ENCODE measurements at places on chromosomes 7 and 10.

DNA sequence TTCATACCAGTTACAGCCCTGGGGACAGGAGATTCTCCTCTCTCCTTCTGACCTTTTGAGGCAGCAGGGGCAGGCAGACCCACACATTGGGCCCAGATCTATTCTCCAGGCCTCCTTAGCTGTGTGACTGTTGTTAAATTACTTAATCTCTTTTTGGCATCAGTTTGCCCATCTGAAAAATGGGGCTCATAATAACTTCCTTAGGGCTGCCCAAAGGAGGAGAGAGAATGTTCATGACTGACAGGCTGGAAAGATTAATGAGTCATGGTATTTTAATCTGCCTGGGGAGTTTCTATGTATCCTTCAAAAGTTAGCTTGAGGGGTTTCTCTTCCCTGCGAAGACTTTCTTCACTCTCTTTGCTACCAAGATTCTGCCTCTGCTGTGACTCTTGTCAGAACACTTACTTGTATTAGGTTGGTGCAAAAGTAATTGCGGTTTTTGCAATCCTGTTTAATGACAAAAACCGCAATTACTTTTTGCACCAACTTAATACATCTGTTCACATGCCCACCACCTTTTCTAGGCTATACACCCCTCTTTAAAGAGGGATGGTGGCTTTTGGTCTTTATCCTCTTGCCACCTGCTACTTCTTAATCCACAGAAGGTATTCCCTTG, 83.4 kb downstream of the ARID5B start:
- DNase-seq: no peak

DNA sequence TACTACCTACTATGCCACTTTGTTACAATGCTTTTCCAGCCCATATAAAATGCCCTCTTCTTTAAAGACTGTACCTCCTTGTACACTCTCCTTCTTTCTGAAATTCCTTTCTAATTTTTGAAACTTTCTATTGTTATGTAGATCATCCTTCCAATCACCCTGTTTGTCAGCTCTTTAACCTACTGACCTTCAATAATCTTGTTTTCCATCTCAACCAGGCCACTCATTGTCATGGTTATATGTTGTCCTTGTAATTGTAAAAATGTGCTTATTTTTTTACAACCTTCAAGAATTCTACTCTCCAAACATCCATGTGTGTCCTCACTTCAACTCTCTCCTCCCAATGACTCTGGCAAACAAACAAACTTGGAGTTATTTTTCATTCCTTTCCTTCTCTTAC, 1172.6 kb upstream of the CELF2 start:
- DNase-seq: no peak

DNA sequence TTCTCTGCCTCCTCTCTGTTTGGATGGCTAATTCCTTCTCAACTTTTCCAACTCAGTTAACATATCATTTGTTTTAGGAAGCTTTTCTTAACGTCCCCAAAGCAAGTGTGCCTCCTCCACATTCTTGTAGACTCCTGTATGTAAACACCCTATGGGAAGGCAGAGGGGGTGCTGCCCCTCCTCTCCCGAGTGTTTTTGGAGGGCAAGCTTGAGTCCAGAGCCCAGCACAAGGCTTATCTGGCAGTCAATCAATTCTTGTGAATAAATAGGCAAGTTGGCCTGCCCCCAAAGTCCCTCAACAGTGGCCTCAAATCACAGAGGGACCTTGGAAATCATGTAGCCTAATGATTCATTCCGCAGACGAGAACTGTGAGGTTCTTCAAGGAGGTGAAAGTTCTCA, 305.6 kb downstream of the RPS24 start:
- DNase-seq: no peak

DNA sequence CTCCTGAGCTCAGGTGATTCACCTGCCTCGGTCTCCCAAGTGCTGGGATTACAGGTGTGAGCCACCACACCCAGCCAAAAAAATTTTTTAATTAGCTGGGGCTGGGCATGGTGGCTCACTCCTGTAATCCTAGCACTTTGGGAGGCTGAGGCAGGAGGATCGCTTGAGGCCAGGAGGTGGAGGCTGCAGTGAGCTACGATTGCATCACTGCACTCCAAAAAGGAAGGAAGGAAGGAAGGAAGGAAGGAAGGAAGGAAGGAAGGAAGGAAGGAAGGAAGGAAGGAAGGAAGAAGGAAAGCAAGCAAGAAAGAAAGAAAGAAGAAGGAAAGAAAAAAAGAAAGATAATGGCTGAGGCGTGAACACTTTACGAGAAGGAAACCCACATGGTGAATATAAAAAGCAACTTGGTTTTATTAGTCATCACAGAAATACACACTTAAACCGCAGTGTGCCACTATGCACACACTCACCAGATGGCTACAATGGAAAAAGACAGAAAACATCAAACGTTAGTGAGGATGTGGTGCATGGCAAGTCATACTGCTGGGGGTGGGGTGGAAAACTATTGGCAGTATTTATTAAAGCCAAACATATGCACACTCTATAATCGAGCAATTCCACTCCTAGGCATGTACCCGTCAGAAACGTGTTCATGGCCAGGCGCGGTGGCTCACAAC, 4.4 kb upstream of the CCL26 start:
- no peak for DNase-seq

DNA sequence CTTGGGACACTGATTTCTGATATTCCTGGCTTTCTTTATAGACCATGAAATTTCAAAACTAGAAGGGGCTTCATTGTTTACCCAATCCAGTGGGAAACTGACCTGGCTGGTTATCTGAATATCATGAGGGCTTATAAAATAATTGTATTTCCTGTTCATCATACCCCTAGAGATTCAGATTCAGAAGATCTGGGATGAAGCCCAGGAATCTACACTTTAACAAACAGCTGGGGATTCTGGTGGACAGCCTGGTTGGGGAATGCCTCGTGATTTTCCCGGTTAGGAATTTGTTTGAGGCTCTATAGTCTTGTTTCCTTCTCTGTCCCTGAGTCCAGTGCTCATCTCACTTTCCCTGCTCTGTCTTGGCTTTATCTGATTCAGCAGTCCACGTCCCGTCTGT, 110.3 kb downstream of the ADRA2A start:
- no peak for DNase-seq

DNA sequence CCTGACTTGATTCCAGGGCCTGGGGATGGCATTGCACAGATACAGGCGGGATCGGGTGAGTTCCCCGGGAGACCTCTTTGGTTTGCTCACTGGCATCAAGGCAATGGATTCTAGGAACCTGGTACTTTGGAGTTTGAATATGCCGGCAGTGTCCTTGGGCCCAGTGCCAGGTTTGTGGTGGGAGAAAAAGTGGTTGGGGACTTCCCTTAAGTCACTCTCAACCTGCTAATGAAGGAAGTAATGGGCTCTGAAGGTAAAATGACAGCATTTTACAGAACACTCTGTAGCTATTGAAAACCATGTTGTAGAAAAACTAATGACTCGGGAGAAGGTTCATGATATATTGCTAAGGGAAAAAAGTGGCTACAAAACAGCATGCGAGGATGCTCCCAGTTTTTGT, 129.9 kb downstream of the CFAP58 start:
- no peak for DNase-seq

DNA sequence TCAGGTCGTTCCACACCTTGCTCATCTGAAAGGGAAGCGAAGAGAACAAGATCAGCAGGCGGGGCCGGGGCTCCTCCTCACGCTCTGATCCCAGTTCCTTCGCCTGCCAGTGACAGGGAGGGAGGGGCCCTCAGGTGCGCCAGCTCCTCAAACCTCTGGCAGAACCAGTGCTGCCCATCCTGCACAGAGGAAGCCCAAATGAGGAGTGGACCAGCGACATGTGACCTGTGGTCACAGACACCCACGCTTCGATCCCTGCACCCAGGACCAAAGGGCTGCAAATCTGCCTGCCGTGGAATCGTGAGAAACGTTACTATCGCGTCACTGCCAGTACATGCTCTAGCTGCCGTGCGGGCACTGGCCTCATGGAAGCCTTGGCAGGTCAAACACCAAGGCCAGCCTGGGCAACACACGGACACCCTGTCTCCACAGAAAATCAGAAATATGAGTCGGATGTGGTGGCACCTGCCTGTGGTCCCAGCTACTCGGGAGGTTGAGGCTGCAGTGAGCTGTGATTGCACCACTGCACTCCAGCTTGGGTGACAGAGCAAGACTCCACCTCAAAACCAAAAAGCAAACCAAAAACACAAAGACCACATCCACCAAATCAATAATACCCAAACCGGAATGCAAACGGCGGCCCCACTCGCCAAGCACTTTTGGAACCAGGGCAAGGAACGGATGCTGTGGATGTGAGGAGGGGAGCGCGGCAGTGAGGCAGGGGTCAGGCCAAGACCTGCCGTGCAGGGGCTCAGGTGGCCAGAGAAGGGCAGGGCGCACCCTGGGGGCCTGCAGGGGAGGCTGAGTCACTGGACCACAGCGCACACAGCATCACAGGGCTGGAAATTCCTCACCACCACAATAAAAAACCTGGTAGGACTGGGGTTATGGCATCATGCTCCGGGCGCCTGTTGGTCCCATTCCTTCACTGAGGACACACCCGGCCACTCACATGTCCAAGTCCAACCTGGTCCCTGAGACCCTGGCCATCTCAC, 13.4 kb downstream of the NUDT1 start:
- no peak for DNase-seq

DNA sequence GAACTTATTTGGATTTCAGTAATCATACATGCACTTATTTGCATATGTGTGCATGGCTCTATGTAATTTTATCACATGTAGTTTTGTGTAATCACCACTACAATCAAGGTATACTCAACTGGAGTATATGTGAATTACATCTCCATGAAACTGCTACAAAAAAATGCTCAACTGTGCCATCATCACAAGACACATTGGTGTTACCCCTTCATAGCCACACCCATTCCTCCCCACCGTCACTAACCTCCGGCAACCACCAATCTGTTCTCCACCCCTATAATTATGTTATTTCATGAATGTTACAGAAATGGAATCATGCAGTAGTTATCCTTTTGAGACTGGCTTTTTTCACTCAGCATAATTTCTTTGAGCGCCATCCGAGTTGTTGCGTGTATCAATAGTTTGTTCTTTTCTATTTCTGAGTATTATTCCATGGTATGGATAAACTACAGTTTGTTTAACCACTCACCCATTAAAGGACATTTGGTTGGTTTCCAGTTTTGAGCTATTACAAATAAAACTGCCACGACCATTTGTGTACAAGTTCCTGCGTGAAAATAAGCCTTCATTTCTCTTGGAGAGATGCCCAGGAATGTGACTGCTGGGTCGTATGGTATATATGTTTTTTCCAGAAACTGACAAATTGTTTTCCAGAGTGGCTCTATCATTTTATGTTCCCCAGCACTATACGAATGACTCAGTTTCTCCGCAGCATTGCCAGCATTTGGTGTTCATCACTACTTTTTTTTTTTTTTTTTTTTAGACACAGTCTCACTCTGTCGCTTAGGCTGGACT, 11.3 kb upstream of the SMO start:
- DNase-seq: no peak

DNA sequence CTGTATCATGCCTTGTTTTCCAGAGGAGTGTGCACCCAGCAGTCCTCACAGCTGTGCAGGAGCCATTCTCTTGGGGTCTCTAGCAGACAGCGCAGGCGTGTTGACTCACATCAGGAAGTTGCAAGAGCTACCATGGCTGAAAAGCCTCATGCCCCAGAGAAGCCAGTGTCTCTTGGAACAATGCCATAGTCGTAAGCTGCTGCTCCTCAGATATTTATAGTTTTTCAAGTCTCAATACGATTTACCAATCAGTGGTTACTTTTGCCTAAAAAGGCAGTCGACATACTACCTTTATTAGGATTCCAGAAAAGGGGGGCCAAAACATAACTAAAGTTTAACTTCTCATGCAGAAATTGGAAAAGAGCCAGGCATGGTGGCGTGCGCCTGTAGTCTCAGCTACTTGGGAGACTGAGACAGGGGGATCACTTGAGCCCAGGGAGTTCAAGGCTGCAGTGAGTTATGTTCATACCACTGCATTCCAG, 407.7 kb downstream of the PARD3 start:
- DNase-seq: no peak

GRCh38 chr10:101215397-101216206, 13.7 kb downstream of the LBX1 start:
- DNase-seq: no peak

DNA sequence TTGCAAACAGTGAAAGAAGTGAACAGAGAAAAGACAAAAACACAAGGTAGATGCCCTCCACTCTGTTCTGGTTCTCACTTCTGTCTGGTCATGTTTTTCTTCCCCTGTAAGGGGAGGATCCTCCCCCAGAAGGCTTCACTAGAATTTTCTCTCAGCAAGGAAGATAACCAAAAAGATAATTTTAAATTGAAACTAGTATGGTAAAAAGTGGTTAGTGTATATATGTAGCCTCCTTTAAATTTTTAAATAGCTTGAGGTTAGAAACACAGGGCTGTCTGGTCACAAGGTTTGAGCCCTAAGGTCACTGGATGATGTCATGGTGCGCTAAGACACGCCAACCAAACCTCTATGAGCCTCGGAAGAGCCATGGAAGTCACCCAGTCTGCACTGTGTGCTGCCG, 5.6 kb upstream of the PKD1L1 start:
- DNase-seq: no peak

GRCh38 chr7:1516586-1517251, 12.5 kb upstream of the INTS1 start:
- DNase-seq: no peak
